ENCODE measurements at places on chromosomes 11 and 22.

DNA sequence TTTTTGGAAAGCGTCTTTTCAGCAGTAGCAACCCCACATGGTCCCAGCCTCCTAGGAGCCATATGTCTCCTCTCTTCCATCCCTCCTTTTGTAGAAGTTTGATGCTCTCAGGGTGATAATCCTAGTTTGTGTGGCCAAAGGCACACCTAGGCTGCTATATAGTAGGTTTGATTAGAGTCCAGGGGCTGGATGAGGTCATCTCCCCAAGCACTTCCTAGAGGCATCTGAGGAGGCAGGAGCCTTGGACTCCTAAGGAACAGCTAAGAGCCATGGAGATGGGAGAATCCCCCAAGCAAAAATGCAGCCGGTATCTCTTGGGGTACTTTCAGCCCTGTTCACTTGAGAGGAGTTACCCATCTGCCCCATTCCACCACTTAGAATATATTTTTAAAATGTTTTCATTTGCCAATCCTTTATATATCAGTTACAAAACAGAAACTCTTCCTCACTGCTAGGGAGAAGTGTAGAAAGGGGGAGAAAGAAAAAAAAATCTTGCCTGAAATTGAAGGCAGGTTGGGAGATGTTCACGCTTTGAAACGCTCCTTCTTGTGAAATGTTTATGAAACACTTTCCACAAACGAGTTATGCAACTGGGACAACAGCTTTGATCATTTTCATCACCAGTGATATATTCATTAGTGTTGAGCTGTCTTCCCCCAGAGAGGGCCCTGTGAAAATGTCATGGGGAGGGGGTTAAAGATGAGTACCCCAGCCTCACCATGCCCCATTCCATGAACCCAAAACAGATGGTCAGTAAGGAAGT is 31.9 kb upstream of the TLCD5 start:
- no peak for DNase-seq

DNA sequence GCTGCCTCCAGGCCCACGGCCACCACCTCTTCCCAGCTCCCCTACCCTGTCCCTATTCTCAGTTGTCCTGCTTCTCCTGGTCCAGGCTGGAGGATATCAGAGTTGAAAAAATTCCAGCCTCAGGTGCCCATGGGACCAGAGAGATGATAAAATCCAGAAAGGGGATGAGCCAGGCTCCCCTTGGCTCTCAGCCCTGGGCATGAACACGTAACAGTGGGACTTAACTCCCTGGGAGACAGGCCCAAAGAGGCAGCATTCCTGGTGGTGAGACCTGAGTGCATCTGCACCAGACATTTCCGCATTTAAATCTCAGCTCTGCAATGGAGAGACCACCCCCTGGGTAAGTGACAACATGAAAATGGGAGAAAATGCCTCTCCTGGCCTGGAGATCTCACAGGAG is 10.4 kb upstream of the SLC39A13 start:
- no peak for DNase-seq

- no peak for DNase-seq
These were observed 93.1 kb downstream of the TP53I11 start for GRCh38 chr11:44857490-44858090.

- no peak for DNase-seq
These were observed 15.8 kb downstream of the CHST1 start for GRCh38 chr11:45649544-45650165.

DNA sequence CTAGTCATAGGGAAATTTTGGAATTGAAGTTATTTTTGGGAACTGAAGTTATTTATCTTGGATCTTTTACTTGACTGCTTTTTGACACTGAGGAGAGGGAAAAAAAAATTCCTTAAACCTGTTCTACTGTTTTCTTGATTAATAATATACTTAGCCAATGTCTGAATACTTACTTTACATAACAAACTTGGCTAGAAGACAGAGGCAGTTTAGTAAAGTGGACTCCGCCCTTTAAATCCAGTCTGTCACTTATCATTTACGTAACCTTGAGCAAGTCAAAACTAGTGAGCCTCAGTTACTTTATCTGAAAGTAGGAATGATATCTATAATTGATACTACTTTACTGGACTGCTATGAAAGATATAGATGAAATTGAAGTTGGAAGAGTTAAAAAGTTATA is 19.5 kb downstream of the CTSC start:
- no peak for DNase-seq

DNA sequence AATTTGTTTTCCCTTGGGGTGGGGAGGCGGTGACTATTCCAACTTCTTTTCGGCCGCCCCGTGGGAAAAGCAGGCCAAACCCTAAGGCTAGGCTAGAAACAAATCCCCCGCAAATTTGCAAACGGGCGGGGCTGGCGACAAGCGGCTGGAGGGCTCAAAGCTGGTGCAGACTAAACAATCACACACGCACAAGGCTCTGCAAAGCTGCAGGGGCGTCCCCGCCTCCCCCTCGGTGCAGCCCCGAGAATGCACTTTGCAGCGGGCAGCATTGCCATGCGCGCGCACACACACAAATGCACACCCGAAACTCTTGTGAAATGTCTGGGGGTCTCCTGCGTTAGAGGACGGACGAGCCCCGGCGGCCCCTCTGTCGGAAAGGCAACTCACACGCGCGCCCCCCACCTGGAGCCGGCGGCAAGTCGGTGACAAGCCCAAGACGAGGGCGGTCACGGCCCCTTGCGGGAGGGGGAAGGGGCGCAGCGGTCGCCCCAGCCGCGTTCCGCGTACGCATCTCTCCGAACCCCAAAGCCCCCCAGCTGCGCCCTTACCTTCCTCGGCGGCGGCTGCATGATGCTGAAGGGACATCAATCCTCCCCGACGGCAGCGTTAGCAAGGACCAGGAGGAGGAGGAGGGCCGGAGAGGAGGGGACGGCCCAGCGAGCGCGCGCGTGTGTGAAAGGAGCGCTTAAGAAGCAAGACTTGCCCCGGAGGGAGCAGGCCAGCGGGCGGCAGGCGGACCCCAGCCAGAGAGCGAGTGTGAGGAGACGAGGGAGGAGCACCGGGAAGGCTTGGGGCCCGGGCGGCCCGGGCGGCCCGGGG is 600 bp downstream of the FCHSD2 start:
- DNase-seq, result peak; percentile 45

- DNase-seq, result no peak
These were observed 5.9 kb downstream of the WT1 start for GRCh38 chr11:32429477-32429876.

DNA sequence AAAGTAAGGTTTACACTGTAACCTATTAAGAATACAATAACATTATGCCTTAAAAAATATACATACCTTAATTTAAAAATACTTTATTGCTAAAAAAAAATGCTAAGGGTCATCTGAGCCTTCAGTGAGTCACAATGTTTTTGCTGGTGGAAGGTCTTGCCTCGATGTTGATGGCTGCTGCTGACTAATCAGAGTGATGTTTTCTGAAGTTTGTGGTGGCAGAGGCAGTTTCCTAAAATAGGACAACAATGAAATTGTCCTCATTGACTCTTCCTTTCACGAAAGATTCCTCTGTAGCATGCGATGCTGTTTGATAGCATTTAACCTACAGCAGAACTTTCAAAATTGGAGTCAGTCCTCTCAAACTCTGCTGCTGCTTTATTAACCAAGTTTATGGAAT is 97.6 kb downstream of the FAT3 start:
- no peak for DNase-seq

DNA sequence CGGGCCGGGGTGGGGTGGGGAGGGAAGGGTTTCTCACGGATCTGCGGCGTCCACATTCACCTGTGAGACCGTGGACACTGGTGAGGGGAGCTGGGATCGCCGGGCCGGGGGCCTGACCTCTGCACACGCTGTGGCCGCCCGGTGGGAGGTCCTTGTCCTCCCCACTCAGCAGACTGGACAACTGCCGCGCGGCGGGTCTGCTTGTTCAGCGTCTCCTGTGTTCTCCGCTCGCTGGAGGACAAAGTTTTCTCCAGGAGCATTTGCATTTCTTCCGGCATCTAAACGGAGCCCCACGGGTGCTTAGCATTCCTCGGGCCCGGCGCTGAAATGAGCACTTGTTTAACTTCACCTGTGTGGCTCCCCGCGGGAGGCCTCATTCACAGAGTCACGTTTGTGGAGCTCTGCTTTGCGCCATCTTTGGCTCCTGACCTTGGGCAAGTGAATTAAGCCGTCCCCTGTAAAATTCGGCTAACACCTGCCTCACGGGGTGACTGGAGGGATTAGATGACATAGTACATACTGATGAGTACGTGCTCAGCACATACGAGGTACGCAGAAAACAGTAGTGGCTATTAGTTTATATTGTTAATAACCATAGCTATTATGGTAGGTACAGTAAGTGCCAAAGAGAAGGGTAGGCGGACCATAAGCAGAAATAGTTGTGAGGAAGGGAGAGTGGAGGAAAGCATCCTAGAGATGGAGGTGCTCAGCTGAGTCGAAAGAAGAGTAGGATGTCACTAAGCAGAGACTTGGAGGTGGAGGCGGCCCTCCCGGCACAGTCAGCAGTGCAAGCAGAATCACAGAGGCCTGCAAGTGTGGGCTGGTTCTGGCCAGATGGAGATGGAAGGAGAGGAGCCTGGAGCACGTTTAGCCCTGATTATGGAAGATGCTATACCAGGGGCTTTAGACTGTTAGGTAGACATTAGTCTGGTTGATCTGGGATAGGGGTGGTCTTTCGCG is 885 bp downstream of the TRMU start:
- no peak for DNase-seq

GRCh38 chr11:58524232-58525036 is 16.5 kb upstream of the OR5B21 start:
- DNase-seq, result peak; percentile 14

GRCh38 chr22:19368876-19369275 is 62.7 kb downstream of the HIRA start:
- DNase-seq, result no peak

DNA sequence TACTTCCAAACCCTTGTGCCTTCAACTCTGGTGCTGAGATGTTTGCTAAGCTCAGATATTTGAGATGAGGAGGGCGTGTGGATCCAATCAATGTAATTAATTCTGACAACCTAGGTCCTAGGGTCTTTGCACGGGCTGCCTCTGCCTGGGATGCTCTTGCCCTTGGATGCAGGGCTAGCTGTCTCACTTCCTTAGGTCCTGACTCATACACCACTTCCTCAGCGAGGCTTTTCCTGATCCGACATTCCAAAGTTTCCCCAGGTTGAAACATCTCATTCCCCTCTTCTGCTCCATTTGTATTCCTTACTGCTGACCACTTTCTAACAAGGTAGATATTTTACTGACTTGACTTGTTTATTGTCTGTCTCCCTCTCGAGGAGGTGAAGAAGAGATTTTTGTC is 43.0 kb upstream of the NTM start:
- DNase-seq, result no peak

GRCh38 chr11:130801333-130802122 is 114.8 kb downstream of the SNX19 start:
- no peak for DNase-seq

GRCh38 chr11:77515483-77515882 is 41.6 kb upstream of the PAK1 start:
- DNase-seq, result no peak

DNA sequence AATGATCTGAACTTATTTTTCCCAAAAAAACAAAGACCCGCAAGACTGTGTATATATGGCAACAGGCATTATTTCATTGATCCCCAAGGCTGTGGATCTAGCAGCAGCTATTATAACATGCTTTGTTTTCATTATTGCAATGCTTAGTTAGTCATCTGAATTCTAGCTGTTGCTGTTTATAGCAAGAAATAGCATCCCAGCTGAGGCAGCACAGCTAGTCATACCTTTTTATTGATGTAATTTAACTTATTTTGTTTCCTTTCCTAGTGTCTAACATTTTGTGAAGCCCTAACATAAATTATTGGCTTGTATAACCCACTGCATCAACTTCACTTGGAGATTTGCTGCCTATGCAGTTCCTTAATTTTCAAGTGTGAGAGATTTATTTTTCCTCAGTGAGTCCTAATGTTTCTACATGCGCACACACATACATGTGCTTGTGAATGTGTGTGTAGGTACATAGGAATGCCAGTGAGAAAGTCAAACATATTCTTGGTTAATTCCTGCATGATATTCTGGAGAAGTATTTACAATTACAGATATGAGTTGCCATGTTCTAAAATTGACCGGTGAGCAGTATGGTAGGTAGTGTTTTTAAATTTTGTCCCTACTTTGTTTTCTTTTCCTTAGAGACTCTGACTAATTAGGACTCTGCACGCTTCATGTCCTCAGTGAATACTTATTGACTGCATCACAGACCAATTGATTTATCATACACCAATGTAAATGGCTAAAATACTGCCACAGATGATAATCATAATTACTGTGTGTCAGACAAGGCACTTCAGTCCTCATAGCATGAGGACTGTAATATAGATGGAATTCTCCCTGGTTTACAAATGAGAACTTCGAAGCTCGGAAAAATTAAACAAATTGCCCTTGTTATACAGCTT is 119.3 kb downstream of the WNT11 start:
- DNase-seq, result no peak

DNA sequence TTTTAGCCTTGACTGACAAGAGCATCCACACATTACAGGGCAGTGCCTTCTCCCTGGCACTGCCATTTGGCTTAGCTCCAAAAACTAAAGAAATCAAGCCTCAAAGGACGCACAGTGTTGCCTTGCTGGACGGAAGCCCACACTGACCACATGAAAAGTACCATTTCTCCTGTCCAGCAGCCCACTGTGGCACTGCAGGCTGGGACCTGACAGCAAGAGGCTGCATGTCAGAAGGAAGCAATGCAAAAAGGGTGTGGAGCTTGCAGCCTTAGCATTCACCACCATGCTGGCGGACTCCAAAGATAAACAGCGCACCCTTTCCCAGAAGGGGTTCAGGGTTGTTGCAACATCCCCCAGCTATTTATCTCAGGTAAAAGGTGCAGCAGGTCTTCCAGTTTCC is 109.3 kb upstream of the BMAL1 start:
- DNase-seq, result no peak

DNA sequence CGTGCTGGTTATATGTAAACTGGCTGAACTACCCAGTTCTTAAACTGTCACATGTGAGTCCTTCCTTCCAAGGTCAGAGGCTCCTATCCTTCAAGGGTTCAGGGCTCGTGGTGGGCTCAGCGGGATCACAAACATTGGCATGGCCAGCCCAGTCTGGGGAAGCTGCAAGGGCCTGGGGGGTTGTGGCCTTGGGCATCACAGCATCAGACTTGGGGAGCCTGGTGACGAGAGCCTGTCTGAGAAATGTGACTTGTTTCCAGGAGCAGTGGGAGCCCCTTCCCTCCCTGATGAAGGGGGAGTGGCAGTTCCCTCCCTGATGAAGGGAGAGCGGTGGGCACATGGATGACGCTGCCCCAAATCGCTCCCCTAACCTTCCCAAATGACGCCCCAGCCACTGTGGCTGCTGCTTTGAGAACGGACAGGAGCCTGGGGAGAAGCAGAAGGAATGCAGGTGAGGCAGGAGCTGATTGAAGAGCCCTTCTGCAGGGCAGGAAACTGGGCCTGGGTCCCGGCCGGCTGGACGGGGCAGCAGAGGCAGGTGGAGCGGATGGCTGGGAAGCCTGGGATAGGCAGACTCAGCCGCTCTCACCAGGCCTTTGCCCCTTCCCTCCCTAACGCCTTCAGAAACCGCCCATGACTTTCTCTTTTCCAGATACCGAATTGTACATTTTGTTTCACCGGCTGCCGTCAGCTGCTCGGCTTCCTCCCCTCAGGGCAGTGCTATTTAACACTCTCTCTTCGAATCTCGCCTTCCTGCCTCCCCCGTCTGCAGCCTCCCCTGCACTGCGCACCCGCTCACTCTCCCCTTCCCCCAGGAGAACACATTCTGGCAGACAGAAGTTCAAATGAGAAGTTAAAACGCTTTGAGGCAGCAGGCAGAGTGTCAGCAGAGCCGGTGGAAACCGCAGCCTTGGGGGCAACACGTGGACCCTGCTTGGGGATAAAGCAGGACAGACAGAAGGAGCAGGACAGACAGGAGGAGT is 1486.7 kb downstream of the BRD1 start:
- DNase-seq, result no peak

GRCh38 chr22:39923696-39924095 is 22.8 kb downstream of the GRAP2 start:
- DNase-seq, result no peak

All from activated CD4-positive, alpha-beta T cell treated with anti-CD3 and anti-CD28 coated beads for 24 hours (primary cell).